CD4-positive, alpha-beta T cell treated with Interleukin-2 at 100 ng/mL for 4 hours (primary cell): ENCODE measurements at places on chromosomes 3 and 15.

DNA sequence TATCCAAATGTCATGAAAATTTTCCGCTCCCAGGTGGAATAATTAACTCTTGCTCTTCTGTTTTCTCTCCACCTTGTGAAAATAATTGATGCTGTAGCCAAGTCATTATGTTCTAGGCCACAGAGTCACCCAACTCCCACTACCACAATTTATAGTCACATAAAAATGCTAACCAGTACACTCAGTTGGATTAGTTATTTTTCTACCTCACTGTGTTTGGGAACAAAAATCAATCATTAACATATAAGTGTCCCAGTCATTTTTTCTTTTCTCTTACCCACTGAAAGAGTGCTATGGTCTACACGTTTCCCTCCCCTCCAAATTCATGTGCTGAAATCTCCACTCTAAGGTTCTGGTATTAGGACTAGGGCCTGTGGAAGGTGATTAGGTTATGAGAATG lies 255.6 kb upstream of the LMCD1 start:
- no peak for DNase-seq

GRCh38 chr3:162134571-162134970 lies 638.0 kb downstream of the OTOL1 start:
- no peak for DNase-seq

- DNase-seq = no peak
Observed at GRCh38 chr3:164377466-164377865, 700.8 kb downstream of the SI start.

- no peak for DNase-seq
Observed at GRCh38 chr3:120623727-120624093, 27.6 kb downstream of the NDUFB4 start.

DNA sequence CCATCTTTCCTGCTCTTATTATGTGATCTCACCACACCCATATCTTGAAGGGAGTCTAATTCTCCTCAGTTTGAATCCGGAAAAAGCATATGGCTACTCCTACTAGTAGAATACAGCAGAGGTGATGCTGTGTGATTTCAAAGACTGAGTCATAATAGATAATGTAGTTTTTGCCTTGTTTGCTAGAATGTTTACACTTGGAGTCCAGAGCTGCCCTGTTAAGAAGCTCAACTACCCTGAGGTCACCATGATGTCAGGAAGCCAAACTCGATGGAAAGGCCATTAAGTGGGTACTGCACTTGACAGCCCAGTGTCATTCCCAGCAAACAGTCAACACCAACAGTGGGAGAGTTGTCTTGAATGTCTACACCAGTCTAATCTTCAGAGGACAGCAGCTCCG lies 56.9 kb downstream of the CD200R1L start:
- DNase-seq = no peak

DNA sequence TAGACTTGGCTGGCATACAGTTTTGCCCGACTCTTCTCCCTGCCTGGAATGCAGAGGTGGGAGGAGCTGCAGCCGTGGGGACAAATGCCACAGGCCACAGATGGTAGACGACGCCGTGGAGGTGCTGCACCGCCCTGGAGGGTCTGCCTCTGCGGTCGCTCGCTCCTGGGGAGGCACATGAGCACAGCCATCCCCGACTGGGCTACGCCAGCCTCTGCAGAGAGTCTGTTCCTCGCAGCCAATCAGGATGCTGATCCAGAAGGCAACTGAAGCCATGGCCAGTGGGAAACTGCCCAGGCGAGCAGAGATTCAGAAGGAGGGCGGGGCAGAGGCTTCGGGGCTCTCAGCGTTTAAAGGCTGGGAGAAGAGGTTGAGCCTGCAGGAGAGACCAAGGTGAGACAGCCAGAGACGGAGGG lies 11.9 kb upstream of the LRRC15 start:
- no peak for DNase-seq

DNA sequence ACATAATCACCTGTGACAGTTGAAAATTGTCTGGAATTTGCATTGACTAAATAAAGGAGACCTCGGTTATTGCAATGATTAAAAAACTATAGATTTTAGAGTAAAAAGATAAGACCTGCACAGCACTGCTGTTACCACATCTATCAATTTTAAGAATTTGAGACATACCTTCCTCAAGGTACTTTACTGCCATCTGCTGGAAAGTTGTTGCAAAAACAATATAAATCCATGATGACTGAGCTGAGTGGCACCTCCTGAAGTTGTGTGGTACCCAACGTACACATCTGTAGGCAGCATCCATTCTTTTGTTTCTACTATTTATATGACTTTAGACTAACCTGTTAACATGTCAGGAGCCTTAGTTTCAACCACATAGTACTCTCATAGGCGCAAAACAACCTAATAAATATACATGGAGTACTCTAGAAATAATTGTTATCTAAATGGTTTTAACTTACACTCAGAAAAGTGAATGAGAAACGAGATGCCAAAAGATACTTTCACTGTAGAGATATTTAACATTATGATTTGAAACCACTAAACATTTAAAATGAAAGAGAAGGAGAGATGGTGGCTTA lies 106.7 kb downstream of the GHSR start:
- DNase-seq = peak; percentile 72

DNA sequence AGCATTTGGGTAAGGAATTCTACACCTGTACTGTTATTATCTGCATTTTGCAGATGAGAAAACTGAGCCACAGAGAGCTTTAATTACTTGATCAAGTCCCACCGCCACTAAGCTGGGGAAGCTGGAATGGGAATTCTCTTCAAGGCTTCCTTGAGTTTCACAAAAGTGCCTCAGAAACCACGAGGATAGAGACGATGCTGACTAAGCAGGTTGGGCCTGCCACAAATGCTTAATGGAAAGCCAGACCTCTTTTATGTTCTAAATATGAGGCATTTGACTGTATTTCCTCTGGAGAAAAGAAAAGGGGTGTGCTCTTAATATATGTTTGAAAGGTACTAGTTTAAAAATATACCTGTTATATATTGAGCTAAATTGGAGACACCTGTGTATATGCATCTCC lies 34.7 kb downstream of the ADAMTS9 start:
- DNase-seq = no peak

DNA sequence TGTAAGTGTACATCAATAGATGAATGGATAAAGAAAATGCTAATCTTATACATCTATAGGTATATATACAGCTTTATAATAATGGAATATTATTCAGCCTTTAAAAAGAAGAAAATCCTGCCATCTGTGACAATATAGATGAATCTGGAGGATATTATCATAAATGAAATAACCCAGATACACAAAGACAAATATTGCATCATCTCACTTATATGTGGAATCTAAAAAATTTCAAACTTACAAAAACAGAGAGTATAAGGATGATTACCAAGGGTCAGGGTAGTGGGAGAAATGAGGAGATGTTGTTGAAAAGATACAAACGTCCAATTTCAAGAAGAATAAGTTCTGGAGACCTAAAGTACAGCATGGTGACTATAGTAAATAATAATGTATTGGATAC lies 85.4 kb upstream of the AGTR1 start:
- DNase-seq = no peak

DNA sequence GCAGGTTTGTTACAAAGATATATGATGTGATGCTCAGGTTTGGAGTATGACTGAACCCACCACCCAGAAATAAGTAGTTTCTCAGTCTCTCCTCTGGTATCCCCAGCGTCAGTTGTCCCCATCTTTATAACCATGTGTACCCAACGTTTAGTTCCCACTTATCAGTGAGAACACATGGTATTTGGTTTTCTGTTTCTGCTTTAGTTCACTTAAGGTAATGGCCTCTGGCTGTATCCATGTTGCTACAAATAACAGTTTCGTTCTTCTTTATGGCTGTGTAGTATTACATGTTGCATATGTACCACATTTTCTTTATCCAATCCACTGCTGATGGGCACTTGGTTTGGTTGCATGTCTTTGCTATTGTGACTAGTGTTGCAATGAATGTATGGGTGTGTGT lies 132.3 kb downstream of the LMLN start:
- DNase-seq = no peak

DNA sequence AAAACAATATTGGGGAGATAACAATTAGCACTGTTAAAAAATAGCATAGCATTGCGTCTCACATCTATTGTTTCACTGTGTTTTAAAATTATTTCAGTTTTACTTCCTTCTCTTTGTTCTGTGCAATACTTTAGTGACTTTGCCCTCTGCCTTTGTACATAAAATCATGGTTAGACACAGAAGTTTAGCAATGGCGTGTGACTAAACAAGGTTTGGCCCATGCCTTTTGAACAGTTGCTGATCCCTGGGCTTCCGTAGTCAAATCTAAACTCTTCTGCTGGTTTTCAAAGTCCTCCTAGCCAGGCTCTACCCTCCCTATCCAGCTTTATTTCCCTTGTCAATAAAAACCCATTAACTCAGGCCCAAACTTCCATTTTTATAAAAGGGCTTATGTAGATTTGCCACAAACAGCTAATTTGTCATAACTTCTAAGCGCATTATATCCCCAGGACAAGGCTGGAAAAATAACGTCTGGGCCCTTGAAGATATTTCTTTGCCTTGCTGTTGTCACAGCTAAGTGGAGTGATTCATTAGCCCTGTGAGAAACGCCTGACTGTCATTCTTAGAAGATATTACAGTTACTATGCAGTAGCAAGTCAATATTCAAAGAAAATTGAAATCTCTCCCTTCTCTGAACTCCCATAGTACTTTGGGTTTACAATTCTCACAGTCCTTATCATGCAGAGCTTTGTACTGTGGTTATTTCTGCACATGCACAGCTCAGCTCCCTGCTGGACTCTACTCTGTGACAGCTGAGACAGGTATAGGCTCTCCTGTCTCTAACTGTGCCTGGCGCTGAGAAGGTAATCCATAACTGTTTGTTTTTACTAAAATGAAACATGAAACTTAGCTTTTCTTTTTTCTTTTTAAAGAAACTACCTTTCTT lies 123.4 kb upstream of the SLC24A5 start:
- no peak for DNase-seq

- no peak for DNase-seq
Observed at GRCh38 chr15:40914486-40914885, 14.7 kb upstream of the DLL4 start.

- no peak for DNase-seq
Observed at GRCh38 chr15:44264148-44264547, 24.4 kb upstream of the GOLM2 start.

DNA sequence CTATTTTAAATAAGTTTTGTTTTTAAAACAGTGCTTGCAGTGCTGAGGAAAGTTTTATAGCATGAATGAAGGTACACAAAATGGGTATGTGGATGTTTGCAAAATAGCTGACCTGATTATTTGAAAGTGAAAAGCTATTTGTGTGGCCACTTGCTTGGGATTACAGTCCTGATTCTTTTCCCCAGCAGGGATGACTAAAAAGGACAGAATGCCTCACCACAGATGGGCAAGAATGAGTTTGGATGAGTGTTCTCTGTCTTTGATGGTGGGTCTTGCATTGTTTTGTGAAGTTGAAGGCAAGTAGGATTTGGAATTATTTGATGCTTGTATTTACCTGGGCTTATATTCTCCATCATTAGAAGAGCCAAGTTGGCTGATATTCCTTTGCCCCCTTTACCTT lies 48.8 kb upstream of the MEIS2 start:
- no peak for DNase-seq

DNA sequence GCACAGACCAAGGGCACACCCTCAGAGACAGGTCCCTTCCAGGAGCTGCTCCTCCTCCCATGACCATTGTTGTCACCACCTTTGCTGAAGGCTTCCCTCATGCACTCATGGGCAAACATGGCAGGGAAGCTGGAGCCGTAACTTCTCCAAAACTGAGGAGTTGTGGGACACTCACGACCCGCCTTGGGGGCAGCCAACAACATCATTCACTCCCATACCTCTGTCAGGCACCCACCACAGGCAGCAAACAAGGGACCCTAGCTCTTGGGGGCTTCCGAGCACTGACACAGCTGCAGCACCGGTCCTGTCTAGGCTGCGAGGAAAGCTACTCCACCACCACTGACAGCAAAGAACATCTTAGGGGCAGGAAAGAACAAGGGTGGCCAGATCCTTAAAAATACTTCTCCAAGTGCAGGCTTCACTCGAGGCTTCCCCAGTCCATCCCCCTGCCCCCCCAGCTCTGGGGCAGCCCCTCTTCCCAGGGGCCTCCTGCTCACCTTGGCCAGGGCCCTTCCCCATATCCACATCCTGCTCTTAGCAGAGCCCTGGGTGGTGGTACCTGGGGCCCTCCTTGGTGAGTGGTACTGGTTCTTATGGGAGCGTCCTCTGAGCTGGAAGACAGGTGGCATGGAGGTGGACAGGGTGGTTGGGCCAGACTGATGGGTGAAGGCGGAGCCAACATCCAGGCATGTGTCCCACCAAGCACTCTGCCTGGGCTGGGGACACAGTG lies 28.0 kb upstream of the DUSP7 start:
- no peak for DNase-seq
